ENCODE measurements at places on chromosomes 7 and 10. TPM values are rescaled to one million over a fixed set of nuclear protein-coding genes. Genes with fewer than 3 reads are reported as not detected.

- no peak for DNase-seq
Observed at GRCh38 chr7:33705333-33705833, 200.0 kb upstream of the BMPER start.

COL28A1 gene
- 0.87 TPM for total RNA-seq

TBRG4 gene
- total RNA-seq = 52.5 TPM

GRCh38 chr7:7681936-7682329, 36.5 kb downstream of the RPA3 start:
- no peak for DNase-seq

HGF gene
- total RNA-seq = 0.17 TPM

GRCh38 chr7:40219917-40220316, 85.1 kb downstream of the SUGCT start:
- DNase-seq = peak; percentile 51

DNA sequence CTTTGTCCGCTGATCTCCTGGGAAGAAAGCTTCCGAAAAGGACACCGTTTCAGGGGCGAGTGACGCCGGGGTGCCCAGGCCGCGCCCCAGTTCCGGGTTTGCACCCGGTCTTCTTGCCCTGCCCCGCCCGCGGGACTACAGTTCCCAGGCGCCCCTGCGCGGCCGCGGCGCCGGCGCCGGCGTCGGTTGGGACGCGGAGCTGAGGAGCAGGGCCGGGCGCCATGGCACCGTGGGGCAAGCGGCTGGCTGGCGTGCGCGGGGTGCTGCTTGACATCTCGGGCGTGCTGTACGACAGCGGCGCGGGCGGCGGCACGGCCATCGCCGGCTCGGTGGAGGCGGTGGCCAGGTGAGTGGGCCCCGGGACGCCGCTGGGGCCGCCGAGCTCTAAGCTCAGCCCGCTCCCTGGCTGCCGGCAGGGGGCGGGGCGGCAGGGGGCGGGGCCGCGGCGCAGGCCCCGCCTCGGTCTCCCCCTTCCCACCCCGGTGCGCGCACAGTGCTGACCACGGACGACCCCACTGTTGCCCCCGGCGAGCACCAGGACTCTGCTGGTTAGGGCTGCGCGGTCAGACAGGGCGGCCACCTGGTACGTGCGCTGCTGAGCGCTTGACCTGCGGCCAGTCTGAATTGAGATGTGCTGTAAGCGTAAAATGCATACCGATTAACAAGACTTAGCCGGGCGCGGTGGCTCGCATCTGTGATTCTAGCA, at the start of gene LHPP:
Gene LHPP, plus strand, starts transcription at position 182 of the 706 bp plus-strand sequence. Its CDS starts 40 bp downstream, at position 222.
- peak; percentile 50 for DNase-seq

DNA sequence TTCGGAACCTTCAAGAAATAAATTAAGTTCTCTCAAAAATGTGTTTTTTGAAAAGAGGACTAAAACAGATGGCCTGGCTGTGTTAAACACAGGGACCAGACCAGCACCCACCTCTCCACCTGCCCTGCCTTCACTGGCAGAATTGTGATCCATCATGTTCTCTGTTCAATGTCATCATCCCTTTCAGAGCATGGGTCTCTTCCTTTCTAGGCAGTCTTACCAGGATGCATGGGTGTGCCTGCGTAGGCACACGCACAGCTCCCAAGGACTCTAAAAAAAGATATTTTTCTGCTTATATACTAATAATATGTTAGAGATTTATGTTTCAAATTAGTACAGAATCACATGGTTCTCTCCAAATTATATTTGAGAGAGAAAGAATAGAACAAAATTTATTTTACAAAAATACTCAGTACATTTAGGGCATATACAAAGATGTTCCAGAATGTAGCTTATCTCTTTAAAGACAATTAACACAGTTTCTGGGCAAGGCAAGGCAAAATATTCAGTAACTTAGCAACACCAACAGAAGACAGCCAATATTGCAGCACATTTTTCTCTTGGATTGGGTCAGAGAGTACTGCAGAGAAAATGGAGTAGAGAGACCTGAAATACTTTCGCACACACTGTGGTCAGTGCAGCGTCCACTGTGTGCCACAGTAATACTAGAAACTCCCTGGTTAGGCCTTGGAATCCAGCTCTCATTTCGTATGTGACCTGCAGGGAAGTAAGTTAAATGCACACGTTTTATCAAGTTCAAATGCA, 52.8 kb downstream of the EGFR start:
- DNase-seq = no peak

DNA sequence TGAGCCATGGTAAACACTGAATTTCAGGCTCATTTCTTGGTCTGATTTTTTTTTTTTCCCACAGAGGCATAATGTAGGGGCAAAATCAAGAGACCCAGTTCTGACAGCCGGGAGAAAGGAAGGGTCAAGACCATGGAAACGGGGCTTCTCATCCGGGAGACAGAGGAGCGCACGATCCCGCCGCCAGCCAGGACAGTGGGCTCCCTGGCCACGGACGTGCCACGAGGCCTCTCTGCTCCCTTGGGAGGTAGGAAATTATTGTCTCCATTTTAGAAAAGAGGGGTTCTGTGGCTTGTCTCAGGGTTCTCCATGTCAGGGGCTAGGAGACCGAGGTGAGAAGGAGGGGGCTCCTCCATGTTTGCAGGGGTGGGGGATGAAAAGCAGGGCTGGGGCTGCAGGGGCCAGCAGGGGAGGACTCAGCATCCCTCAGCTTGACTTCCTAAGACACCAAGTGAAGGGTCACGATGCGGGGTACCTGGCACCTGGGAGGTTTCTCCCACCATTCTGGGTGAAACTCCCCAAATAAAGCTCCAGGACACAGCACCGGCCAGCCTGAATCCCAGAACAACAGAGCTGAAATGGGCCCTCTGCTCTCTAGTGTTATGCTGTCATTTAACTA, 37.6 kb downstream of the PPIF start:
- no peak for DNase-seq

GRCh38 chr10:38157270-38157685, 63.1 kb downstream of the ZNF37A start:
- DNase-seq = no peak

KCNIP2 gene
- total RNA-seq = not detected

GRCh38 chr10:23172429-23173213, 19.5 kb upstream of the PTF1A start:
- DNase-seq = no peak

DNA sequence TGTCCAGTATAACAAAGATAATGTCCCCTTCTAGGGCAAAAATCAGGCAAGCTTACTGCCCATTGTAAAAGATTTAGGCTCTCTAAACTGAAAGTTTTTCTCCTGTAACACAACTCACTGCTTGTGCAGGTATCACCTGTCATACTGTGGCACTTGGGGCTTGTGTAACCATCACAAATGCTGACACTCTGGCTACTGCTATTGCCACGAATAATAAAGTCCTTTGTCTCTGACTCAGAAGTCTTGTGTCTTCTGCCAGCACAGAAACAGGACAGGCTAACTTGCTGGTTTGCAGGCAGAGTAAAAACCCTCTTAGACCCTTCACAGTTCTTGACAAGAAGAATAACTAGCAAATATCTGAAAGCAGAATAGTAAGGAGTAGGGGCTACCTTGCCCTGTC, 273.9 kb downstream of the RPS24 start:
- DNase-seq = no peak

GRCh38 chr7:102453319-102453718, 11.3 kb downstream of the ALKBH4 start:
- no peak for DNase-seq

OR2A1 gene
- 0.05 TPM for total RNA-seq

DNA sequence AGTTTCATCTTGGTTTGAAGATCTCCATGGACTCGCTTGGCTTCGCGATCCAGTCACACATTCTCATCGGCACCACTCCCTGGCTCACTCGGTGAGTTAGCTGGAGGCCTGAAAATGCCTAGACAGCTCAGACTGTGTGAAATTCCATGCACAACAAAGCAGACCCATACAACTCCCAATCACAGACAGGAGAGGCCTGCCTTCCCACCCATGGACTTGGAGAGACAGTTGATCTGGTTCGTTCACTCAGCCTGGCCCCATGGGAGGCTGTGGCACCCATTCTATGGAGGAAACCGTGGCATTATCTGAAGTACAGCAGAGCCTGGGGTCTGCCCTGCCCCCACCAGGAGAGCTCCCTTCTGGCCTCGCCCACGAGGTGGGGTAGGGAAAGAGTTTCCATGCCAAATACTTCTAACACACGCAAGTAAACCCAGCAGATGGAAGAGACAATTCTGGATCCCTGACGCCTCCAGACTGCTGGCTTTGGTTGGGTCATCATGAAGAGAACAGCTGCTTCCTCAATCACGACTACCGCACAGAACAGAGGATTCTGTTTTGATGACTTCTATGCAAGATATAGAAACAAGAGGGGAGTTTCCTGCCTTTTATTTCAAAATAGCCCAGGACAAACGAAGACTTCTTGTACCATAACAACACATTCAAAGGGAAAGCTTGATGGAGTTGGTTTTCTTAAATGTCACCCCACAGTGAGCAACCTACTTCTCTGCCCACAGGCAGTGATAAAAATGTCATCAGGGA, 15.9 kb downstream of the FAM53B start:
- no peak for DNase-seq

TCAF2 gene
- 0.35 TPM for total RNA-seq

DNA sequence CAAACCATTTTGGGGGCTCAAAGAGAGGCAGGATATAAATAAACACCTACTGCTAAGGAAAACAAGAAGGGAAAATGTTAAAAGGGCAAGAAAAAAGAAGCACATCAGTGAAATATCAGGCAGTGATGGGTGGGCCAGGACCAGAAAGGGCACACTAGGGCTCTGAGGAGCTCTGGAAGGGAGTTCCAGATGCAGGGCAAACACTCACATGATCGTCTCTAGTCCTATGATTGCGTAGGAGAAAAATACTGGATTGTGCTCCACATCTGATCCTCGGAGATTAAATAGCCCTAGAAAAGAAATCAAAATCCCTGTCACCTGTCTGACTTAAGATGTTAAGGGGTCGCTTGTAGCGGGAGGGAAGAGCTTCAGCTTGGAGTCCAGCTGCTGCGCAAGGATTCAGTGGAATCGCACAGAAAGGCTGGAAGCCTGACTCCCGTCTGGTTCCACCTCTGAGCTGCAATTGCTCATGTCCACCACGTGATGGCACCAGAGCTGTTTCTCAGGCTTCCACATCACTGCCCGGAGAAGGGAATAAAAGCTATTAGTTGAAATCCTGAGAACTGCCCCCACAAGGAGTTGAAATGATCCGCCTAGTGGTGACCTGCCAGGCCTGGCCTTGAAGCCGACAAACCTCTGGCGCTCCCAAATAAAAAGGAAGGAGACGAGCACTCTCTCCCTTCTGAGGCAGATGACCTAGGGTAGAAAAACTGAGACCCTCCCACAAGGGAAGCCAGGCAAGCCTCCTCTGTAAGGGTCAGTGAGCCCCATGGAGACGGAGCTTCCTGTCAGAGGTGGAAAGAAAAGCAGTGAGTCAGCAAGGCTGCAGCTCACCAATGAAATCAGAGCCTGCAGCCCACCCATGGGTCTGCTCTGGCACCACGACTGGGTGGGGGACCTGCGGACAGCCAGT, 39.2 kb downstream of the XPNPEP1 start:
- peak; percentile 87 for DNase-seq

CALHM3 gene
- total RNA-seq = not detected

- DNase-seq = no peak
Observed at GRCh38 chr7:116752305-116753074, 80.5 kb downstream of the MET start.

MACC1 gene
- total RNA-seq = 198 TPM

GRCh38 chr7:13822678-13823077, 166.8 kb downstream of the ETV1 start:
- DNase-seq = no peak

DNA sequence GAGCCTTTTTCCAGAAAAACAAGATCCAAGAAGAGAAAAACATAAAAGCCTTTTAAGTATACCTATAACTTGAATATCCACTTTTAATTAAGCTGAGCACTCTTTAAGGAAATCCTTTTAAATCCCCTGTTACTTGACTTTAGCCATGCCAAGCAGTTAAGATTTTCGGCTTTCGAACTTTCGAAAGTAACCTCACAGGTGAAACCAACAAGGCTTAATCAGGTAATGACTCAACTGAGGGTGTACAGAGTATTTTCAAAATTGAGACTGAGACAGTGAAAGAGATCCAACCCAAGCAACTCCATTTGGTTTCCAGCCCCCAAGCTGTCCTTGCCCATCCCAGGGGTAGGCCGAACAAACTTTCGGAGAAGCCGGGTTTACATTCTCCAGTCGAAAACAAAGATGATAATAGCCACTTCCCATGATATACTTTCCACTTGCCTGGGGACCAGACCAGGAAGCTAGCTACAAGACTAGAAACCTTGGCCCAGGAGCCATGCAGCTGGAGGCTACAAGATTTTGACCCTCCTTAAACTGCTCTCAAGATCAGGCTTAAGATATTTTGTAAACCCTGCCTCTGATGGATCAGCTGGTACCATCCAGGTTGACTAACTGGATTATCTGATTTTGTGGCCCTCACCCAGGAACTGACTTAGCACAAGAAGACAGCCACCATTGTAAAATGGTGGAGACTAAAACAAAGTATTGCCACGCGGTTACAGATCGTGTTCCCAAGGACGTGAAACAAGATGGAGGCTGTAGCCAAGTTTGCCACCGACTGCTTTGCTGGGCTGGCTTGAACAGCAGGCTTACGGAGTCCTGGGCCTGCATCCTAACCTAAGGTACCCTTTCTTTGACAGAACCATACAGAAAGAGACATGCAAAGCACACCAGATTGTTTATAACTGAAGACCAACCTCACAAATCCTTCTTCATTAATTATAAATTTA, 32.3 kb downstream of the C1GALT1 start:
- DNase-seq = no peak

EN2 gene
- total RNA-seq = 0.05 TPM

- no peak for DNase-seq
Observed at GRCh38 chr7:106042196-106042611, 69.9 kb downstream of the SYPL1 start.

SPACDR gene
- not detected for total RNA-seq

GRCh38 chr7:139358541-139359365, 941 bp upstream of the LUC7L2 start:
- DNase-seq = peak; percentile 59

CACNA2D1 gene
- total RNA-seq = 15.0 TPM

GRCh38 chr10:59336632-59337031, 25.7 kb downstream of the FAM13C start:
- peak; percentile 44 for DNase-seq

GIMAP4 gene
- total RNA-seq = not detected

- DNase-seq = no peak
Observed at GRCh38 chr7:98236355-98237185, 15.5 kb downstream of the TECPR1 start.

DNA sequence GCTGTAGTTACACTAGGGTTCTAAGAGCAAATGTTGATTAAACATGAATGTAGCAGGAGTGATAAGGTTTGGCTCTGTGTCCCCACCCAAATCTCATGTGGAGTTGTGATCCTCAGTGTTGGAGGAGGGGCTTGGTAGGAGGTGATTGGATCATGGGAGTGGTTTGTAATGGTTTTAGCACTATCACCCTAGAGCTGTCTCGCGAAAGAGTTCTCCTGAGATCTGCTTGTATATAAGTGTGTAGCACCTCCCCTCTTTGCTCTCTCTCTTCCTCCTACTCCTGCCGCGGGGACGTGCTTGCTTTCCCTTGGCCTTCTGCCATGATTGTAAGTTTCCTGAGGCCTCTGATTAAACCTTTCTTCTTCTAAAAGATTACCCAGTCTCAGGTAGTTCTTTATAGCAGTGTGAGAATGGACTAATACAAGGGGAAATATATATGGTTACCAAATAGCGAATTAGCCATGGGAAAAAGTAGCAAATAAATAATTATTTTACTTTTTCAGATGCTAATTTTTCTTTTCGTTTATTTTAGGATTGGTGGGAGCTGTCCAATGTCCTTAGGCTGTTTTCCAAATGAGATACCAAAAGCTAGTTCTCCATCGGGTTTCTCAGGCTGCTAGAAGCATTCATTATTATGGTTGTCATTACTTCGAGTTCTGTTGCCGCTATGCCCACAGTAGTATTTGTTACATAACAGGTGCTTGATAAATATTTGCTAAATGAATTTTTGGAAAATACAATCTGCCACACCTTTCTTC, 58.7 kb downstream of the PTEN start:
- DNase-seq = no peak
